ENCODE measurements at places on chromosomes 7 and 10.
A peak's percentile ranks its signal among the peaks of the same experiment; 100 is the strongest.

DNA sequence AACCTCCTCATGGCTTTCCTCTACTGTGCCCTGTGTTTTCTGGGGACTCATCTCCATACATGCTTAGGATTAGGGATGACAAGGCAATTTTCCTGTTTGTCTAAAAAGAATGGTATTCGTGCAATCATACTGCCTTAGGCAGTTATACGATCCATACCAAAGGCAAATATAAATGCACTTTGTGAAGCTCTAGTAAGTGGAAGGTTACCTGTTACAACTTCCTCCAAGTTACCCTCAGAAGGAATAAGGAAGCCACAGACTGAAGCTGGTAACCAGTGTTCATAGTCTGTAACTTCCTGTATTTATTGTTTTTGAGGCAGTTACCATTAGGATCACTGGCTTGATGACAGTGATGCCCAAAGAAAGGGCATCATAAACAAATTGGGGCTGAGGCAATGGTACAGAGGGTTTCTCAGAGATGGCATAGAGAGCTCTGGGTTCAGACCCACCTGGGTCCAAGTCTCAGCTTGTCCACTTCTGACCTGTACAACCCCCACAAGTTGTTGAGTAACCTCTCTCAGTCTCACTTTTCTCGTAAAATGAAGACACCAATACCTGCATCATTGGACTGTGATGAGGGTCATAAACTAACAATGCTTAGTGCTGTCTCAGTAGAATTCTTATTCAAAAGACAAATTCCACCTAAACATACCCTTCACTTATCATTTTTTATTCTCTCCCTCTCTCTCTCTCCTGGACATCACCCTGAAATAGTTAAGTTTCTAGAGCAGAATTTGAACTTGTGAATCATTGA, 138.2 kb downstream of the ELMO1 start:
- DNase-seq, result no peak

DNA sequence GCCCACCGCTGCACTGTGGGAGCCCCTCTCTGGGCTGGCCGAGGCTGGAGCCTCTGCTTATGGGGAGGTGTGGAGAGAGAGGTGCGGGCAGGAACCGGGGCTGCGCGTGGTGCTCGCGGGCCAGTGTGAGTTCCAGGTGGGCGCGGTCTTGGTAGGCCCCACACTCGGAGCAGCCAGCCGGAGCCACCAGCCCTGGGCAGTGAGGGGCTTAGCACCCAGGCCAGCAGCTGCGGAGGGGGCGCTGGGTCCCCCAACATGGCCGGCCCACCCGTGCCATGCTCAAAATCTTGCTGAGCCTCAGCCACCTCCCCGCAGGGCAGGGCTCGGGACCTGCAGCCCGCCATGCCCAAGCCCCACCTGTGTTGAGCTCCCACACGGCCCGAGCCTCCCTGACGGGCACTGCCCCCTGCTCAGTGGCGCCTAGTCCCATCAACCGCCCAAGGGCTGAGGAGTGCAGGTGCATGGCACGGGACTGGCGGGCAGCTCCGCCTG, 856.8 kb upstream of the CELF2 start:
- no peak for DNase-seq

DNA sequence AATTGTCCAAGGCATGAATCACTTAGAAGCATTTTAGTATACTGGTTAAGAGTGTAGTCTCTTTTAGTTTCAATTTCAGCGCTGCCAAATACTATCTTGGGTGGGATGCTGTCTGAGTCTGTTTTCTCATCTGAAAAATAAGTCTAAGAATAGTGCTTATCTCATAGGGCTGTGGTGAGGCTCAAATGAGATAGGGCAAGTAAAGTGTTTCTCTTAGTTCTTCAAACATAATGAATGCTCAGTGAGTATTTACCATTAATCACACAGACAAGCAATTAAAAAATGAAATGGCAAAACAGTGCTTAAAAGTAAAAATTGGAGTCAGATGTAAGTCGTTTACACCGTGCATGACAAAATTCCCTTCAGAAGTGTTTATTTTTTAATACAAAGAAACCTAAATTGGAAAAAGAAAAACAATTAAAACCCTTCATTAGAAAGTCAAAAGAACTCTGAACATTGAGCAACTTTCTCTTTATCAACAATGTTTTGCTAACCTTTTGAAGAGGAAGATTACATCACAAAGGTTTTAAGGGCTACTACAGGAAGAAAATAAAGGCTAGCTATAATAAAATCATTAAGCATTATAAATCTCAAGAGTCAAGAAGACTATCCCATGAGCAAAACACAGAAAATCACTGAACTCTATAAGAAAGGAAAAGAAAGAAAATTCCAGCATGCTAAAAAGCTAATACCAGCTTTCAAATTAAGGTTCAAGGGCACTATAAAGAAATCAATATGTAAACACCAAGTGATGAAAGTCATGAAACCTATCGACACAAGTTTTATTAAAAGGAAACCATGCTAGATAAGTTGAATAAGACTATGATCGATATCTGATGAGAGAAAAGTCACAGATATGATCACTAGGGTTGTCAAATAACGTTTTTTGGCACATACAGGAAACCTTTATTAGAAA, 45.6 kb upstream of the C1GALT1 start:
- DNase-seq, result no peak

- no peak for DNase-seq
Observed at GRCh38 chr10:118271671-118272070, 70.5 kb downstream of the FAM204A start.

DNA sequence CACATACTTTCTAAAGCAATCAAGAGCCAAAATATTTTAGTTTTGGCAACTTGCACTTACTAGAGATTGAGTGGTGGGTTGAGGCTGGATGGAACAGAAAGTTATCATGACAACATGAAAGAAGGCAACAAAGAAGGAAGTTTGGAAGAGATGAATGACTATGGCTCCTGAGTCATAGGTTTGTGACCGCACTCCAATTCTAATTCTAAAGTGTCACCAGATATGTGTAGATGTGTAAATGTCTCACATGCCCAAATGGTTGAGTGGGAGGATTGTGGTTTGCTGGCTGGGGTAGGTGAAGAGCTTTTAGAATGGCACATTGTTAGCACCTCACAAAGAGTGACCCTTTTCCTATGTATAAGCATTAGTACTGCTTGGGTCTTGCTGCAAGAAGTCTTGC, 20.2 kb downstream of the TAS2R16 start:
- no peak for DNase-seq

- no peak for DNase-seq
Observed at GRCh38 chr10:88119160-88119559, 255.7 kb downstream of the PTEN start.

- DNase-seq, result no peak
Observed at GRCh38 chr10:14282276-14282675, 48.4 kb downstream of the FRMD4A start.

DNA sequence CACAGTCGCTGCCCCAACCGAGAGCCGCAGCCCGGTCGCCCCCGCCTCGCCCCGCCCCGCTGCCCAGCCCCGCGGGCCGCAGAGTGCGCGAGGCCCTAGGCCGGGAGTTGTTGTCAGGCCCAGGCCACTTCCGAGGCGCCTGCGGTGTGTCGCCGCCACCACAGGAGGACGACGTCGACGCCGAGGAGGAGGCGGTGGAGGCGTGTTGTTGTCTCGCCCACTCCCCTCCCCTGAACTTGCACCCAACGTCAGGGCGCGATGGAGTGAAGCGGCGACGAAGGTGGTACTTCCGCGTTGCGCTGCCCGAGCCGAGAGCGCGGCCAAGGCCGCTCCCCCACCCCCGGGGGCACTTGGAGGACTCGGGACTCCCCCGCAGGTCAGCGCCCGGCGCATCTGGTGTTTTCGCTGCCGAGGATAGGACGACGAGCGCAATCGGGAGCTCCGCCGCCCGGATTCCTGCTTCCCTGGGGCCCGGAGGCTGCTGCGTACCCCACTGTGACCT, at the start of gene CDK13:
TSS of gene CDK13 (plus strand) at position 286 of the 502 bp plus-strand sequence. CDS start 386 bp downstream, outside the sequence.
- peak; percentile 62 for DNase-seq

GRCh38 chr10:85599081-85599480, 767.5 kb downstream of the GRID1 start:
- no peak for DNase-seq

DNA sequence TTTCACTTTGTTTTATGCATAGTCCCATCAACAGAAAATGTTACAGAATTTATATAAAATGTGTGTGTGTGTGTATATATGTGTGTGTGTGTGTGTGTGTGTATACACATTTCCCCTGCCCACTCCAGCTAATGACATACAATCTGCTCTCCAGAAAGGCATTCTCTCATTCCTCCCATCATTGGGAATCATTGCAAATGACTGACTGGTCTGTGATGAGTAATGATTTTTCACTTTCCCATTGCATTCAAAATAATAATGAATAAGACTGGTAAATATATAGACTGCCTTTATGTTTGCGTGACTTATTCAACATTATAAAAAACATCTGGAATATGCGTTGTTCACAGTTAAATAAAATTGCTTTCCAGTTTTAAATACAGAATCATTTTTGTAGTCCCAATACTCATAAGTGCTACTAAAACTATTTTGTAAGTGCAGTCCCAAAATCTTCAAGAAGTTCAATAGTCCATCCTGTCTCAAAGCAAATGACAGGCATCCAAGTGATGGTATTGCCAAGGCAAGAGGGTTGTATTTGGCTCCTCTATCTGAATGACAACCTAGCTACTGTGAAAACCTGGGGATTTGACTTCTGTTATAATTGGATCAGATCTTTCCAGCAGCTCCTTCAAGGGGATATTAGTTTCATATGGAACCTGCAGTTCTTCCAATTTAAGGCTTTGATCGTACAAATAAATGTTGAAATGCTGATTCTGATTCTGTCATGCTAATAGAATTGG, 150.9 kb downstream of the POLR1F start:
- DNase-seq, result no peak

GRCh38 chr10:109203646-109204353, 719.5 kb downstream of the XPNPEP1 start:
- no peak for DNase-seq

DNA sequence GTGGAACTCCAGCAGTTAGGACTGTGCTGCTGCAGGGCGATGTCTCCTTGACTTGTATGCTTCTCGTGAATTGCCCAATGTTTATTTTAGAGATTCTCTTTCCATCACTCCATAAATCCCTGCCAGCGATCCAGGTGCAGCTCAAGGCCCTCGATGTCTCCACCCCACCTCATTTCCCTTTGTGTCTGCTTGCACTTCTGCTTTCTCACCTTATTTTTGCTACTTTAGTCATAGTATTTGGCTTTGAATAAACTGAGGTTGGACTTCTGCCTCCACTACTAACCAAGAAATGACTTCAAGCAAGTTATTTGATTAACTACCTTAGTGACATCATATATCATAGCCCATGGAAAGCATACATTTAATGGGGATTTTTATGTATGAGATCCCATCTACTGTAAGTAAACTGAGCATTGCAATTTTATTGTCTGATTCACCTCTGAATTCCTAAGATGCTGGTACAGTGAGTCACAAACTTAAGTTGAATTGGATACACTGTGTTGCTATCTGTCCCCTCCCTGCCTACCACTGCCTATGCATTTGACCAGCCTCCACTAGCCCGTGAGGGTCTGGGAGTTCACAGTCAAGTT, 255.8 kb downstream of the ABCA13 start:
- no peak for DNase-seq

- DNase-seq, result no peak
Observed at GRCh38 chr10:4701016-4701415, 125.0 kb upstream of the AKR1E2 start.

- DNase-seq, result no peak
Observed at GRCh38 chr7:108724251-108725100, 154.8 kb downstream of the DNAJB9 start.

DNA sequence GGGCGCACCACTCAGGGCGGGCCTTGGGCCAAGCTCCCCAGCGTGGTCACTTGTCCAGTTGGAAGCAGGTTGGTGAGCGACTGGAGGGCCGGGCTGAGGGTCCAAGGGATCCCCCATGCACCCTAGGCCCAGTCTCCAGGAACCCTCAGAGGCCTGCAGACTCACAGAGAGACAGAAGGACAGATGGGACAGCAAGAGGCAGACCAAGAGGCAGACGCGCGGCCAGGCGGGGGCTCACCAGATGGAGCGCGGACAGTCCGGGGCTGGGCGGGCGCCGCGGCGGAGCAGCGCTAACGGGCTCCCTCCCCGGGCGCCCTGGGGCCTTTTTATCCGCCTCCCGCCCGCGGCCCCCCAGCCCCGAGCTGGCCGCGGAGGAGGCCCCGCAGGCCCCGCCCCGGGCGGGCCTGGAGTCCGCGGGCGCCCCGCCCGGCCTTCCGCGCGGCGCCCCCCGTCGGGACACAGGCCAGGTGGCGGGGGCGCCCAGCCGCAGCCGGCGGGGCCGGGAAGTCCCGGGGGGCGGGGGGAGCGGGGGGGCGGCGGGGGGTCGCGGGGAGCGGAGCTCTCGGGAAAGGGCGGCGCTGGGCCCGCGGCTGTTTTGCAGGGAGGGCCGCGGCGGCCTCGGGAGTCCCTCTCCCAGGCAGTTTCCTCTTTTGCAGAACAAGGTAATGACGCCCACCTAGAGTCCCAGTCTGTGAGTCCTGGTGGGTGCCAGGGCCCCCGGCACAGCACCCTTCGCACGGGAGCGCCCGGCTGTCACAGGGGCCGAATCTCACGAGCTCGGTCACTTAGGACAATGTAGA, at the start of gene LOXL4:
TSS of gene LOXL4 (minus strand) at position 301 of the 800 bp plus-strand sequence. CDS start 5,175 bp downstream, outside the sequence.
- no peak for DNase-seq

DNA sequence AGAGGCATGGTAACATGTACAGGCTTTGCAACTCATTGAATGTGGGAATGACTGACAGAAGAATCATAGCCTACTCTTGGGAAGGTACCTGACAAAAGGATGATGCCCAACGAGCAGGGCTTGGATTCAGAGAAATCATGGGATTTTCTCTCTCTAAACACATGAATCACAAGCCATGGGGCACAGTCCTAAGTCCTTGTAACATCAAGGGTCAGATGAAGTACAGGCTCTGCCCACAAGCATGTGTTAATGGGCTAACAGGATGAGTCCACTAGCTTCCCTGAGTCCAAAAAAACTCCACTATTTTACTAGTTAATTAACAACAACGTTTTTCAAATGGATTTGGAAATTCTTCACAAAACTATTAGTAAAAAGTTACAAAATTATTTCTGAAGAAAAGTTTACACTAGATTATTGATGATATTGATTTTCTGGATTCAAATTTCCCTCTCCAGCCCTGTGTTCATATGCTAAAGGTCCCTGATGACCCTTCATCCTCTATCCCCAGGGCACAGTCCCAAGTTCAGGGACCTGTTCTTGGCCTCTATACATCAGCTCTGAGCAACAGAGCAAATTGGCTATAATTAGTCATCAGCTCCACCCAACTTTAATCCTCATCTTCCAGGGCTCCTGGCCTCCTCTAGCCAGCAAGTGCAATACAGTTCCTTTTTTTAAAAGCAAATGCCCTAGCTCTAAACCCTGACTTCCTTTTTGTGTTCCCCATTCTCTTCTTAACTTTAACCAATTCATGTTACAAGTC, 99.8 kb downstream of the GSAP start:
- no peak for DNase-seq

DNA sequence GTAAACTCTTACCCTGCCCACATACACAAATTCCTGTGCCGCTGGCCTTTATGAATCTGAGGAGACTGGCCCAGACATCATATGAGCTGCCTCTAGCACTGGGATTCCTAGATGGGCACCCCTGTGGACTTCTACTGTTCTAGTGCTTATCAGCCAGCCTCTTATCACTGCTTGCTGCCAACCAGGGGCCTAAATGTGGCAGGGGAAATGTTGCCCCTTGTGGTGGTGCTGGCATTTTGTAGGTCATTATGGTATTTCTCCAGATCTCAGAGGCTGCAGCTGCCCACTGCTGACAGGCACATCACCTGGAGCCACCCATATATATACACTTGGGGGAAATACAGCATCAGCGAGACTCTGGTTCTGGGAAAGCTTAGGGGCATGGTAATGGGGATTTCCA, 5.4 kb downstream of the SFR1 start:
- no peak for DNase-seq
